Epithelial cell of esophagus (primary cell): ENCODE measurements at places on chromosomes 1 and 21.

DNA sequence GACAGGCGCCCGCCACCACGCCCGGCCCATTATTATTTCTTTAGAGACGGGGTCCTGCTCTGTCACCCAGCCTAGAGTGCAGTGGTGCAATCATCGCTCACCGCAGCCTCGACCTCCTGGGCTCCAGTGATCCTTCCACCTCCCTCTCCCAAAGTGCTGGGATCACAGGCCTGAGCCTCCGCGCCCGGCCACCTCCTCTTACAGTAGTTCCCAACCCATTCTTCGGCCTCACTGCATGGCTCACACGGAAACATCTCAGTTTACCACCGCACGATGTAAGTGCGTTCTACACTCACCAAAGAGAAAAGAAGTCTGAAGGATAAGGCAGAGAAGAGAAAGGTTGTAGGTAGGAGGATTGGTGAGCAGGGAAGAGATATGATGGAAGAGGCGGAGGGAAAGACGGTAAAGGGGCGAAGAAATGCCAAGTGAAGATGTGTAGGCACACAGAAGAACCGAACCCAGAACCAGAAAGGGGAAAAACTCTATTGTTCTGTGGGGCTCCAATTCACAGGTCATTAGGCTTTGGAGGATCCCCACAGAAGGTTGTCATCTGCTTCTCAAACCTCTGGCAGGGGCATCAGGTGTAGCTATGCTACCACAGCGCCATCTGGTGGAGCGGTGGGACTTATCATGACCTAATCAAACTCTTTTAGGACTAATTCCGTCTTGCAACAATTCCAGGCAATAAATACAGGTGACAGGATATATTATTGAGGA, 504.2 kb downstream of the SMYD3 start:
- peak; percentile 91 for DNase-seq

- peak; percentile 85 for DNase-seq
These were observed 7.6 kb downstream of the ENO1 start for GRCh38 chr1:8870616-8871538.

DNA sequence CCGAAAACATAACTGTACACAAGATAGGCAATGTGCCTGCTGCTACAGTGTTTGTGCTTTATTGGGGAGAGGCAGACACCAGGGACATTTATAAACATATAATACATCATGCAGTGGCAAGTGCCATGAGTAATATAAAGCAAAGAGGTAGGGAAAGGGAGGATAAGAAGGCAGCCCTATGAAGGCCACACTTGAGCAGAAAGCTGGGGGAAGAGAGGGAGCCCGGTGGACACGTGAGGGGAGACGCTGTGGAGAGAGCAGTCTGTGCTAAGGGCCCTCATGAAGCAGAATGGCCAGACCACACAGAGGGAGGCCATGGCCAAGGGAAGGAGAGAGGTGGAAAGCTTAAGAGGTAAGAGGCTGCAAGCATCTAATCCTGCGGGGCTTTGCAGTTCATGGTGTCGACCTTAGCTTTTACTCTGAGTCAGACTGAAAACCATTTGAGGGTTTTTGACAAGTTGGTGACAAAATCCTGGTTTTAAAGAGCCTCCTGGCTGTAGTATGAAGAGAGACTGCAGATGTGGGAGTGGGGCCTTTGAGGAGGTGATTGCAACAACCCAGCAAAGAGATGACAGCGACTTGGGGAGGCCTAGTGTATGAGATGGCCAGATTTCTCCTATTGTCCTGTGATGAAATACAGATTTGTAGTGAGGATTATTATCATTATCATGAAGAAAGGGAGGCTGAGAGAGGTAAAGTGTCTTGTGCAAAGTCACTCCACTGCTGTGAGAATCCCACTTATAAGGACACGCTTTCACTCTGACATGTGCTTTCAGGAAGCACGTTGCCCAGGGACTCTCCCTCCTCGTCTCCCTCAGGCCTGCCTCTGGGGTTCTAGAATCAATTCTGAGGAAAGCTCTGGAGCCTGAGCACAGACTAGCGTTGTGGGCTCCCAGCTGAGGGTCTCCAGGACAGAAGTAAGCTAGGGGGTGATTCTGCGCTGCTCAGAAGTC, 192.9 kb downstream of the RHOU start:
- DNase-seq, result no peak

GRCh38 chr1:7575041-7575400, 196.1 kb upstream of the VAMP3 start:
- DNase-seq, result no peak

- DNase-seq, result no peak
These were observed 138.1 kb downstream of the MIS18A start for GRCh38 chr21:32140604-32141317.

DNA sequence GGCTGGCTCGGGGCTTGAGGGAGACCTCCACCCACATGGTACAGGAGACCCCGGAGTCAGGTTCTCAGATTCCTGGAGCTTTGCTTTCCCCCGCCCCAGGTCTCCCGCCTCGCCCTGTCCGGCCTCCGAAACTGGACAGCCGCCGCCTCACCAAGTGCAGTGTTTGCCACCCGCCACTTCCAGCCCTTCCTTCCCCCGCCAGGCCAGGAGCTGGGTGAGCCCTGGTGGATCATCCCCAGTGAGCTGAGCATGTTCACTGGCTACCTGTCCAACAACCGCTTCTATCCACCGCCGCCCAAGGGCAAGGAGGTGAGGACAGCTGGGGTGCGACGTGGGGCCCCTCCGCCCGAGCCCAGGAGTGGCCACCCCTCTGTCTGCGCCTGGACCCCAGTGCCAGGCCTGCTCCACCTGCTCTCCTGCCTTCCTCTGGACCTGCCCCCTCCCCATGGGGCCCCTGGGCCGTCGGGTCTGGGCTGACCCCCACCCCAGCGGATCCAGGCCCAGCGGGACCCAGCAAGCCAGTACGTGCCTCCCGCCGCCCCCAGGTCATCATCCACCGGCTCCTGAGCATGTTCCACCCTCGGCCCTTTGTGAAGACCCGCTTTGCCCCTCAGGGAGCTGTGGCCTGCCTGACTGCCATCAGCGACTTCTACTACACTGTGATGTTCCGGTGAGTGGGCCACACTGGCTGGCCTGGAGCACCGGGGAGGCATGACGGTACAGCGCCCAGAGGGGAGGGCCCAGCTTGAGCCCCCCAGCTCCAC, 8.7 kb downstream of the SELENON start:
- no peak for DNase-seq

GRCh38 chr1:2492091-2492490, 16.0 kb downstream of the PLCH2 start:
- no peak for DNase-seq

DNA sequence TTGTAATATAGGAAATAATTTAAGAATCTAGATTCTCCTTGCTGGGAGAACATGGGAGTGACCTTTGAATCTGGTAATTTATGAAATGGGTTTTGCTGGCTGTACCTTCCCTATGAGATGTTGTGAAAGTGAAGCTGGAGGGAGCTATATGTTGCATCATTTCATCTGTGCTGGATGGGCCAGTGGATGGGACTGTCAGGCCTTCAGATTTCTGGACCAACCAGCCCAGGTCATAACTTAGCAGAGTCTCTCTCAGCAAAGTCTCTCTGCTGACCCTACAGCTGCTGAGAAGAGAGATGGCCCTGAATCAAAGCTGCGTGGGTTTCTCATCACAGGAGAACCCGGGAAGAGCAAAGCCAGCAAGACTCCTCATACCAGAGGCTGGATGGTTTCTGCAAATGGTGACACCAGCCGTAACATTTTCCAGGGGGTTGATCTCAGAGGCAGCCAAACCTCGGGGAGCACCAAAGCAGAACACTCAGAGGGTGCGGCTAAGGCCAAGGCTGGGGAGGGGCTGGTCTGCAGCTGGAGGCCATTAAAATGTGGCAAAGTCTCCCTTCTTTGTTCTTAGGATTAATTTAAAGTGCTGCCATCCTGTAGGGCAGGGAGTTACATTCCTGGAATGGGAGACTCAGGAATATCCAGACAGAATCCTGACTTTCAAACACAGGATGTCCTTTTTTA, 18.2 kb upstream of the PTGFRN start:
- no peak for DNase-seq

DNA sequence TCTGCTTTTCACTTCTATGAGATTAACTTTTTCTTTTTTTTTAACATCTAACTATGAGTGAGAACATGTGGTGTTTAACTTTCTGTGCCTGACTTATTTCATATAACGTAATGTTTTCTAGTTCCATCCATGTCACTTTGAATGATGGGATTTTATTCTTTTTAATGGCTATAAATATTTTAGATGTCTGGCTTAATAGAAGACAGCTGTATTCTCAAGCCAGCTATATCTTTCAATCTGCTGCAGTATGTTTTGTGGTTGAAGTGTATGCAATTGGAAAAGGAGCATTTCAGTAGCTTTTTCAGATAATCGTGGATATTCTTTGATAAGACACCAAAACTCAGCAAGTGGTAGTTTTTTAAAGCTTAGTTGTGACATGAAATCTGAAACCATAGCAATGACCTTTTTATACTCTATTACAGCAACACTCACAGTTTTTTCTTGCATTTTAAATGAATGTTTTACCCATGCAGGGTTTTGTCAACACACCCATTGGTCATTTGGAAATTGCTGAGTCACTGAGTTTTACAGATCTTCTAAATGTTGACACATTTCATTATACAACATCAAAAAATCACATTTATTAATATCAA, 5.7 kb upstream of the SVBP start:
- DNase-seq, result no peak

- peak; percentile 14 for DNase-seq
These were observed 17.7 kb downstream of the RGS8 start for GRCh38 chr1:182666706-182667105.

DNA sequence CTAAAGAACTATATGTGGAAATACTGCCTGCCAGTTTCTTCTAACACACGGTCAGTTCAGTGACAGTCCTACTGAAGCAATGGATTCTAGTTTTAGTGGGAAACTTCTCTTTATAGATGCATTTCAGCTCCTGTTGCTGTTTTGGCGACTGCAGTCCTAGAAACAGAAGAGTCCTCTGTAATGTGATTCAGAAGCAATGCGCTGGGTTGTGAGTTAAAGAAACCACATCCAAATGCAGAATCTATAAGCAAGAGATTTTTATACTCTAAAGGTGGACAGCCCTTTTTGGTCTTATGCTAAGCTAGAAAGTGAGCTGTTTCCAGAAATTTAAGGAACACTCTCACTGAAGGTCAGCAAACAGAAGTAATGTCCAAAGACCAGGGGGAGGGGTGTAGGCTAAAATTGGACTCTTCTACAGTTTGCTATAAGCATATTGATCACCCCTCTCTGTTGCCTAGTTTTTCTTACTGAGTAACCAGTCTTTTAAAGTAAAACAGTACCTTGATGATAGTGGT, 30.8 kb downstream of the DUSP10 start:
- no peak for DNase-seq

- peak; percentile 14 for DNase-seq
These were observed 218.2 kb upstream of the NR5A2 start for GRCh38 chr1:199809311-199809710.

DNA sequence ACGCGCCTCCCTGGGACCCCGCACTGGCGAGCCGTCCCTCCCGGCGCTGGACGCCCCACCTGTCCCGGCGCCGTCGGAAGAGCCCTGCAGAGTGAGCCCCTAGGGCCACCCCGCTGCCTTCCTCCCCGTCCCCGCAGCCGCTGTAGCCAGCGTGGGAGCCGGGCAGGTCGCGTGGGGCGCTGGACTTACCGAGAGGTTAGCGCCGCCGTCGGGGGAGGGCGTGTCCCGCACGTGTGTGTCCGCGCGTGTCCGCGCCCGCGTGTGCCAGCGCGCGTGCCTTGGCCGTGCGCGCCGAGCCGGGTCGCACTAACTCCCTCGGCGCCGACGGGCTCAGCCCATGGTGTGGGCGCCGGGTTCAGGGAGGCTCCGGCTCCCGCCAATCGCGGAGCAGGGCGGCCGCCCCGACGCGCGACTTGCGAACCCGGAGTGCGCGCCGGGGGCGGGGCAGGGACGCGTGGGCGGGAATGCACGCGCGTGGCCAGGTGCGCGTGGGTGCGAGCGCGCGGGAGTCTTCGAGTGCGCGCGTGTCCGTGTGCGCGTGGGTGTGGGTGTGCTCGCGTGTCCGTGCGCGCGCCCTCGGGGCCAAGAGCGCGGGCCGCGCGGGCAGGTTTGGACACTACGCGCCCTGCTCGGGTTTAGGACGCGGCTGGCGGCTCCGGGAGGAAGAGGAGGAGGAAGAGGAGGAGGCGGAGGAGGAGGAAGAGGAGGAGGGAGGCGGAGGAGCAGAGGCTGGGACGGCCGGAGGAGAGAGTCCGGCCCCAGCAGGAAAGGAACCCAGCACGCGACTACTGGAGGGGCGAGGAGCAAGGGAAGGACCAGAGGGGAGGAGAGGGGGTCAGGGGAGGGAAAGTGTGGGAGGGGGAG, 145.2 kb upstream of the ETS2 start:
- peak; percentile 23 for DNase-seq

- DNase-seq, result peak; percentile 74
These were observed 38.3 kb downstream of the LRRN2 start for GRCh38 chr1:204647114-204647804.

DNA sequence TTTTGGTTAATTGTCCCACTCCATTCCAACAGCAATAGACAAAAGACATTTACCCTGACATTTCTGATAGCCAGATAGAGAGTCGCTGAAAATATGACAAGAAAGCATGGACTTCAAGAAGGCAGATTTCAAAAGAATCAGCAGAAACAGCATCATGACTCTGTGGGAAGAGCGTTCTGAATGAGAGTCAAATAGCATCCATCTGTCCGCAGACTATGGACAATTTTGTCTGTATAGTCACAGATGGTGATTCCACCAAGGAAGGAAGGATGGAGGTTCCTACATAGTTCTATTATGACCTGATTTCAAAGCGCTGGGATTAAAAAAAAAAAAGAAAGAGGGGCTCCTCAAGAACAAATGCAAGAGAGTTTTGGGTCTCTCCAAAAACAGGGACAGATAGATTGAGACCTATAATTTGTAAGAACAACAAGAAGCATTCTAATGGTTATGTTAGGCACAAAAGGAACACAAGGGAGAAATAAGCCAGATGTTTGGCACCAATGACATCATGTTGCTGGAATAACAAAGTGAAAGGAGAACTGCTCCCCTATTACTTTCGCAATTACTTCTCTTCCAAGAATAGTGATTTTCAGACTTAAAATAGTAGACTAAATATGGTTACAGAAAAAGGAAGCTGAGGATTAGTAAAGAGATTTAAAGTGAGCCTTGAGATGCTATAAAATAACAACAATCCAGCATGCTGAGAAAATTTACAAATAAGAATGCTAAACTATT, 28.5 kb downstream of the NIBAN1 start:
- DNase-seq, result no peak

DNA sequence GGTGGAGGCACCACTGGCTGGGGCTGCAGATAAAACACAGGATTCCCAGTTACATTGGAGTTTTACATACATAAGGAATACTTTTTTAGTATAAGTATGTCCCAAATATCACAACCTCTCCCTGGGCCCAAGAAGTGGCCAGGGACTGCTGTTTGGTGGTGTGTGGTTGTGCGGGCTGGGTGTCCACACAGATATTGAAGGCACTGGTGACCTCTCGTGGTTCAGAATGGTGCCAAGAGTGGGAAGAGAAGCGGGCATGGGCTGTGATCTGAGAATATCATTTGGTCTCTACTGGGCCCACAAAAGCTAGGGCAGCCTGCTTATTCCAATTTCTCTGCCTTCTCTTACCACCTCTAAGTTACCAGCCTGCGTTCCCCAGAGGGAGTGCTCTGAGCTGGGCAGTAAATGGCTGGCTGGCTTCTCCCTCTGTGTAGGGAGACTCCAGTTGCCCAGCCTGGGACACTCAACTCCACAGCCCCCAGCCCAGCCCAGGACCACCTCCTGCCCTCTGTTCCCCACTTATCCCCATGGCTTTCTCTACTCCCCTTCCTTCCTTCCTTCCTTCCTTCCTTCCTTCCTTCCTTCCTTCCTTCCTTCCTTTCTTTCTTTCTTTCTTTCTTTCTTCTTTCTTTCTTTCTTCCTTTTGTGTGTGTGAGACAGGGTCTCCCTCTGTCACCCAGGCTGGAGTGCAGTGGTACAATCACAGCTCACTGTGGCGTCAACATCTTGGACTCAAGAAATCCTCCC, 42.8 kb upstream of the RD3 start:
- no peak for DNase-seq
